ENCODE measurements at places on chromosomes 2 and 18. TPM values are rescaled to one million over a fixed set of nuclear protein-coding genes. Genes with fewer than 3 reads are reported as not detected.

- DNase-seq, result no peak
These were observed 4.6 kb downstream of the ITGB1BP1 start for GRCh38 chr2:9418746-9419145.

DNA sequence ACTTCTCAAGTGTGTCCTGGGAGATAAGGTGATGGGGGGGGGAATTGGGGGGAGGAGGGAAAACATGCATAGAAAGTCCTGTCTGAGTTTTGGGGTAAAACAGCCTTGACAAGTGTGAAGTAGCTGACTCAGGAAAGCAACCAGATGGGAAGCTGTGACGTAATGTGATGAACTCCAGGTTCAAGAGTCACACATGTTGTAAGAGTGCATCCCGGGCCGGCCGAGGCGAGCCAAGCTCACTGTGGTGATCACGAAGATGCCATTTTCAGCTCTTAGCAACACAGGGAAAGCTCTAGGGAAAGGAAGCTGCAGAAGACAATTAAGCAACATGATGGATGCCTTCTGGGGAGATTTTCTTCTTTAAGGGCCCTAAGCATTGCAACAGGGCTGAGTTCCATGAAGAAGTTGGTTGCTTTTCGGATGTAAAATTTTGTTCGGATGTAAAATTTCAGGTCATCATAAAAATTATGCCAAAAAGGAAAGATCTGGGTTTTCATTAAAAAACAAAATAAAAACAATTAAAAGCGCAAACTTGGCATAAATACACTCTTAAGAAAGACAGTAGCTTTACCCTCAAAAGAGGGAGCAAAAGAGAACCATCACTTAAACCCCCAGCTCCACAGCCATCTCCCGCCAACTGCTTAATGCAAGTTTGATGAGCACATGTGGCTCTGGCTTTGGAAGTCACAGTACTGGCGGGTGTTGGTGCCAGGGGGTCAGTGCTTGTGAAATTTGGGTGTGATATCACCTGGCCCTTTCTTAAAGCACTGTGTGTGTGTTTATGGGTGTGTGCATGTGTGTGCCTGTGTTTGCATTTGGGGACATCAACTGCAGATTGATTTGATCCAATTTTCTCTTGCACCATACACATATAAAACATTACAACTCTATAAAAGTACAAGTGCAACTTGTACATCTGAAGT is 19.1 kb downstream of the SERTAD2 start:
- no peak for DNase-seq

- no peak for DNase-seq
These were observed 1305.0 kb downstream of the CNTNAP5 start for GRCh38 chr2:125330133-125330532.

DNA sequence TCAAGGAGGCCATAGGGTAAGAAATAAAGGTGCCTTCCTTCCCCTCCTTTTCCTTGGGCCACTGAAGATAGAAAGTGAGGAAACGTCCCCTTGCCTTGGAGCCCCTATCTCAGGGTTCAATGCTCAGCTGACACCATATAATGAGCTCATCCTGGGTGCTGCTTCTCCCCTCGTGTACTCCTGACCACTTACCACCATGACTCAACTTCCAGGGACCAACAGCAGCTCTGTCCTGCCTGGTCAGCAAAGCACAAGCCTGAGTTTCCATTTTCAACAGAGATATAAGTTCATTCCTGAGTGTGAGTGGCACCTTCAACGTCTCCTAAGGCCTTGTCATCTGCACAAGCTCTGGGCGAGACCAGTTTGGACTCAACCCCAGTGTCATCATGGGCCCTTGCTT is 151.2 kb downstream of the CAPN13 start:
- DNase-seq, result no peak

DNA sequence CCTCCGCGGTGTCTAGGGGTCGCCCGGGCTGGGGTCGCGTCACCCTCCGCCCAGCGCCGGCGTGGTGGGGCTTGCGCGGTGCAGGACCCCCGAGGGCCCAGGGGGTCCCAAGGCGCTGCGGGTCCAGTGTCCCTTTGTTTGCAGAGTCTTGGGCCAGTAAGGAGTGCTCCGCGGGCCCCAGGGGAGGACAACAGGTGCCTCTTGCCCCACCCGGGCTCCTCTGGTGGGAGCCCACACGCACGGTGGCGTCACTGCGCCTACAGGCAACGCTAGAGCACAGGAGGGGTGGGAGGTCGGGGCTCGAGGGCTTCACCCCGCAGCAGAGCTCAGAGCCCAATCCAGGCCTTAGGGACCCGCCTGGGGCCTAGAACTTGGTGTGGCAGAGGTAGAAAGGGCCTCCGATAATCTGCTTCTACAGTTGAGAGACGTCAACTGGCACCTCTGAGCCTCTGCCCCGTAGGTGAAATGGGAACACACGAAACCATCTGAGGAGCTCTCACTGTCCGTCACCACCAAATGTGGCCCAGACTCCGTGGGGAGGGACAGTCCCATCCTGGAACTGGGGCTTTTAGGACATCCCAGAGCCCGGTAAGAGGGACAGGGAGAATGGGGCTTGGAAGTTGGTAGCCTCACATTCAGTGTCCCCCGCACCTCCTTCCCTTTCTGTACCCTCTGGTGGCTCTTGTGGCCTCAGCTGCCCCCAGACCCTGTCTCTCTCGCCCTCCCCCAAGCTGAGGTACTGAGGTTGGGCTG is 1.4 kb downstream of the ARID5A start:
- peak; percentile 45 for DNase-seq

DNA sequence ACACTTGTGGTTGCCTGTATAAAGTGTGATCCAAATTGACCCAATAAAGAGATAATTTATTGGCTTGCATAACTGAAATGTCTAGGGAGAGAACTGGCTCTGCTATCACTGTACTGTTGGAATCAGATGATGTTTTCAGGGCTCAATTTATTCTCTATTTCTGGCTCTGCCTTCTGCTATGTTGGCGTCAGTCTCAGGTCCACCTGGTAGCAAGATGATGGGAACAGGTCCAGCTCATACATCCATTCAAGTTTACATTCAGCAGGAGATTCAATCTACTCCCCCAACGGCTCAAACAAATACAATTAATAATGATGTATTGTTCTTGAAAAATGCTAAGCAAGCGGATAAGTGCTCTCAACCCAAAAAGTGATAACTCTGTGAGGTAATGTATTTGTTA is 297.7 kb upstream of the SYT4 start:
- DNase-seq, result no peak

- DNase-seq, result peak; percentile 81
These were observed 9.6 kb downstream of the DCDC2C start for GRCh38 chr2:3712831-3713503.

GRCh38 chr2:241739651-241740050 is 5.2 kb downstream of the D2HGDH start:
- no peak for DNase-seq

DNA sequence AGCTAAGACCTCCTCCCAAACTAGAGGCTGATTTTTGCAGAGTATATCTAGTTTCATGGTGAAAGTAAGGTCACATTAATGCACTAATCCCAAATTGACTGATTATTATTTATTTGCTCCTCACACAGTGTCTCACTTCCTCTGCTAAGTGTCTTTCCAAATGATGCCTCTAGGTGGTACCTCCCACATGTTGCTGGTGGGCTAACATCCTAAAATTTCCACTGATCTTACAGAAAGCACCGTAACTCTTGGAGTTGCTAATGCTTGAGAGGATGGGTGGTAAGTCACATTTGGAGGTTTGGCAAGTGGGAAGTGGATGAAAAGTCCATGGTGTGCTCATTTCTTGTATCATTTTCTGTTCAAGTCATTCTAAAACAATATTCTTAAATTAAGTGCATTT is 428.7 kb upstream of the GYPC start:
- no peak for DNase-seq

- DNase-seq, result no peak
These were observed 75.4 kb upstream of the REV1 start for GRCh38 chr2:99565227-99565626.

IL36B gene
- not detected for total RNA-seq

GRCh38 chr2:151770995-151771394 is 36.7 kb upstream of the NEB start:
- DNase-seq, result no peak

GRCh38 chr2:240892356-240892755 is 3.6 kb downstream of the MAB21L4 start:
- DNase-seq, result peak; percentile 55

ELP2 gene
- 82.2 TPM for total RNA-seq

GRCh38 chr2:233193738-233194137 is 57.7 kb upstream of the ATG16L1 start:
- no peak for DNase-seq

CRYGC gene
- total RNA-seq, result not detected

IL1B gene
- 0.18 TPM for total RNA-seq

GRCh38 chr2:197280015-197280702 is 30.4 kb downstream of the ANKRD44 start:
- peak; percentile 61 for DNase-seq

GRCh38 chr2:232237464-232237863 is 141.1 kb upstream of the ALPP start:
- DNase-seq, result no peak

GRCh38 chr2:216651351-216651881 is 18.2 kb downstream of the IGFBP2 start:
- peak; percentile 70 for DNase-seq

DNA sequence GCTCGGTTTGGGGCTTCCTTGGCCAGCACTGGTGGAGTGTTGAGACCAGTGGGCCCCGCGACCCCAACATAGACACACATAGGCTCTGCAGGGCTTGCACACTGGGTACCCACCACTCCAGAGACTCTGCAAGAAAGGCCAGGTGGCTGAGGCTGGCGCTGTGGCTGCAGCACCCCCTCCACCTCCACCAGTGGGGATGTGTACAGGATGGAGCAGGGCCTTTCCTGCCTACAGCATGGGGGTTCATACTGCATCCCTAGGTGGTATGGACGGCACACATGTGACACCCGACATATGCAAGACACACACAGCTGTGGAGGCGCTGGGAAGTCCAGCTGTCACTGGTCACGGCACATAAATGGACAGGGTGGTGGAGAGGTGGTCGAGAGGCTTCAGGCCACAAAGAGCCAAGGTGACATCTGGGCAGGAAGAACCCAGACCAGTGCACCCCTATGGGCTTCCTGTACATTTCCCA is 1.3 kb downstream of the RNPEPL1 start:
- no peak for DNase-seq
